ENCODE measurements at places on chromosomes 5 and 9. TPM values are rescaled to one million over a fixed set of nuclear protein-coding genes. Genes with fewer than 3 reads are reported as not detected.

DNA sequence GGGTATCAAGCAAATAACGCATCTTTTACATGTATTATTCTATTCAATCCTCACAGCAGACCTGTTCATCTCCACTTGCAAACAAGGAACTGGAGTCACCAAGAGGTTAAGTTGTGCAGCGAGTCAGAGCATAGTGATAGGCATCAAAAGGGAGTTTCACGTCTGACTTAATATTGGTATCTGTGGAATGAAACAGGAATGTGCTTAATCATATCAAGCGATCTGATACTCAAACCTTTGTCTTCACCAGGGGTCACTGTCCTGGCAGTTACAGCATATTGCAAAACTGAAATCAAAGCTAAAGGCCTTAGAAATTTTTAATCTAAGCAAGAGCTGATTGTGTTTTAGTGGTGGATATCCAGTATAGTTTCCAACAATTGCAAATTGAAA is 271.6 kb downstream of the PLK2 start:
- no peak for DNase-seq

DNA sequence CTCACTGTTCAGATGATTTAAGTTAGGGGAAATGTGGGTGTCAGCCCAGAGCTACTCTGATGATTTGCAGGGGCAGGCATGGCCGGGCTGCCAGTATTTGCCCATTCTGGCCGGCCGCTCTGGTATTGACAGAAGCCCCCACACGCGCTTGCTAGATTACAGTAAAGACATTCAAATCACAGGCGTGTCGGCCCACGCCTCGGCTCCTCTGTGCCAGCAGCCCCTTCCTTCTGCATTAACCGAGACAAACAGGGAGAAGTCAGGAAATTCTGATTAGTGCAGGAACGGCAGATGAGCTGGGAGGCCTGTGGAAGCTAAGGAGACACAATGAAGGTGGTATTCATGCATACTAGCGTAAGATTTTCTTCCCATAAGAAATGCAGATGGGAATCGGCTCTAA is 113.3 kb downstream of the CRB2 start:
- DNase-seq = no peak

- DNase-seq = no peak
Observed at GRCh38 chr5:32726086-32726557, 15.0 kb downstream of the NPR3 start.

GRCh38 chr9:132809677-132810271 is 68.3 kb downstream of the AK8 start:
- DNase-seq = no peak

DNA sequence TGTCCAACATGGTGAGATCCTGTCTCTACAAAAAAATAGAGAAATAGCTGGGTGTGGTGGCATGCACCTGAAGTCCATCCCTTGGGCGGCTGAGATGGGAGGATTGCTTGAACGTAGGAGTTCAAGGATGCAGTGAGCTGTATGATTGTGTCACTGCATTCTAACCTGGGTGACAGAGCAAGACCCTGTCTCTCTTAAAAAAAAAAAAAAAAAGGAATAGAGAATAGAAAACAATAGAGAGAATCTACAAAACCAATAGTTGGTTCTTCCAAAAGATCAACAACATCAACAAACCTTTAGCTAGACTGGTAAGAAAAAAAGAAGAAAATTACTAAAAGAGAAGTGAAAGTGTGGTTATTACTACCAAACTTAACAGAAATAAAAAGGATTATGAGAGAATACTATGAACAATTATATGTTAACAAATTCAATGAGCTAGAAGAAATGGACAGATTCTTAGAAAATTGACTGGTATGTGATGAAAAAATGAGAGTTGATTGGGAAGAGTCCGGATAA is 8.1 kb upstream of the SLC38A9 start:
- DNase-seq = no peak

GRCh38 chr5:50559955-50560354 is 106.5 kb upstream of the PARP8 start:
- DNase-seq = no peak

GRCh38 chr5:3349704-3350565 is 245.7 kb upstream of the IRX1 start:
- no peak for DNase-seq

- DNase-seq = no peak
Observed at GRCh38 chr5:97600486-97600885, 417.4 kb upstream of the RIOK2 start.

DNA sequence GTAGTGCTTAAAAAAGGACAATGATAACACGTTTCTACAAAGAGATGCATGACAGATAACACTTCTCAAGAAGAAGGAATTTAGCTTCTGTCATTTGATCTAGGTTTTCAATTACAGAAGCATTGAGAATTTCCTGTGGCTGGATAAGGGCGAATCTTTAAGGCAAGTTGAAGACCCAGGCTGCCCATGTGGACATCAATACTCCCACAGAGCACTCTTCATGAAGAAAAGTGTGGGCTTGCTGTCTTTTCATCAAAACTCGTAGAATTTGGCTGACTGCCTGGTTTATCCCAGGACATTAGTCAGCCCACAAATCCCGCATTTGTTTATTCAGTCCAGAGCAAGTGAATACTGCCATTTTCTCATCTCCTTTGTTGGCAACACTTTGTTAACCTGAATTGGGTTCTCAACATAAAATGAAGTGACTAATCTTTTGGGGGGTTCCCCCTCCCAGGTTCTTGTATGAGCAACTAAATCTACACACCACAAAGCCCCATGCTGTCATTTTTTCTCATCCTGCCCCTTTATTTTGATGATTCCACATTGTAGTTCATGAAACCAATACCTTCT is 43.4 kb upstream of the CDKN2B start:
- no peak for DNase-seq

DNA sequence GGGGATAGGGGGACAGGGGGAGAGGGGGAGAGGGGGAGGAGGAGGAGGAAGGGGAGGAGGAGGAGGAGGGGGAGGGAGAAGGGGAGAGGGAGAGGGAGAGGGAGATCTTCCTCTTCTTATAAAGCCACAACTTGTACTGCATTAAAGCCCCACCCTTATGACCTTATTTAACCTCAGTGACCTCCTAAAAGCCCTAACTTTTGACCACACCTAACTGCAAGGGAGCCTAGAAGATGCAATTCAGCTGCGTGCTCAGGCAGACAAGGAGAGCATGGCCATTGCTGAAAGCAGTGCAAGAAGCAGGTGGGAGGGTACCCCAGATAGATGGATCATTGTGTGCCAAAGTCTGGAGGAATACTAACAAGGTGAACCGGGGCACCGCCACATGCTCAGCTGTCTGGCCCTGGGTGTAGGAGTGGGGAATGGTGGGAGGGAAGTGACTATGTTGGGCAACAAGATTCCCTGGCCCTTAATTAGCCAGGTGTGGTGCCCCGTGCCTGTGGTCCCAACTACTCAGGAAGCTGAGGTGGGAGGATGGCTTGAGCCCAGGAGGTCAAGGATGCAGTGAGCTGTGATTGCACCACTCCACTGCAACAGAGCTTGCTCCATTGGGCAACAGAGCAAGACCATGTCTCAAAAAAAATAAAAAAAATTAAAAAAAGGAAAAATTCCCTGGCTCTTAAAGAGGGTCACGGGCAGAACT is 125.4 kb upstream of the BOD1 start:
- DNase-seq = no peak

- DNase-seq = no peak
Observed at GRCh38 chr5:111068213-111068612, 3.3 kb upstream of the TSLP start.

DNA sequence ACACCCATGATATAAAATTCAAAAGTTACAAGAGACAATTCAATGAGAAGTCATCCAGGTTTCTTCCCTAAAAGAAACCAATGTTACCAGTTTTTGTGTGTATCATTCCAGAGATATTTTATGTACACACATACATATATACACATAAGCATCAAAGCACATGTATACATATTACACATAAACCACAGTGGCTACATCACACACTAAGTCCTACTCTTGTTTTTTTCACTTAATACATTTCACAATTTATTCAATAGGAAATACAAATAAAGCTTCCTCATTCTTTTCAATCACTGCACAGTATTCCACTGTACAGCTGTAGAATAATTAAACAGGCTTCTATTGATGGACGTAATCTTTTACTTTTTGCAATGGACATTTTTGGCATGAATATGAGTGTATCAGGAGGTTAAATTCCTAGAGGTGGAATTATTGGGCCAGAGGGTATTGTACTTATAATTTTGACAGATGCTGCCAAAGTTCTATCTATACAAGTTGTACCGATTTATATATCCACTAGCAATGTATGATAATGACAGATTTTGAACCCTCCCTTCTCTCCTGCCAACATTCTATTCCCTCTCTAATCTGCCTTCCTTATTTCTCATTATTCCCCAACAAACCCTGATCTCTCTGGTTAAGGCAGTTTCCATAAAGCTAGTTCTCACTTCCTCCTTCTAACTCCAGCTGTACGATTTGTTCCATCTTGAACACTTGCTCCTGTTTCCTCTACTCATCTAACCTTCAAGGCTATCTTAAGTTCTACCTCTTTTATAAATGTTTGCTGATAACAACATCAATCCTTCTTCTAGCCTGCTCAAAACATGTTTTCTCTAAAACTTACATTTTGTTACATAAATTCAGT is 35.2 kb downstream of the MRPS27 start:
- no peak for DNase-seq

DNA sequence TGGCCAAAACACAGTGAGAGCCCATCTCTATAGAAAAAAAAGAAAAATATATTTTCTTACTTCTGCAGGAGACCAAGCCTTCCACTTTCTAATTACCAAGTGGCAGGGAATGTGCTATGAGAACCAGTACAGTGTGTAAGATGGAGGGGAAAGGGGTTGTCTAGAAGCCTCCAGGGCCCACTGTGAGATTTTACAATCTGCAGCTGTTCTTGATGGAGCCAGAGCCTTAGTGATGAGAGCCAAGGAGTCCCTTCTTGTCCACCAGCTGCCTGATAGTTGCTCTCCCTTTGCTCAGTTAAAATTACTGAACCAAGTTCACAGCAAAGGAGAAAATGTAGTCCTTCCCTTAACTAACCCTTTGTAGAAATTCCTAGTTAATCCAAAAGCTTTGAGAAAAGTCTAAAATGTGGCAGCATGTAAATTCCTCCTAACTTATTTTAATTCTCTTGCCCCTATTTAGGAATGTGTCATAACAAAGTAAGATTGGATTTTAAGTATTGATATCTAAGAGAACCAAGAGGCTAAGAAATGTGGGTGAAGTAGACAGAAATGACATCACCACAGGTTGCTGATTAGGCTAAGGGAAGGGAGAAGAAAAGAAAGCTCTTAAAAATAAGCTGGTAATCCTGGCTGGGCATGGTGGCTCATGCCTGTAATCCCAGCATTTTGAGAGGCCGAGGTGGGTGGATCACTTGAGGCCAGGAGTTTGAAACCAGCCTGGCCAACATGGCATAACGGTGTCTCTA is 19.3 kb downstream of the SRP19 start:
- DNase-seq = no peak

- no peak for DNase-seq
Observed at GRCh38 chr9:124342776-124343485, 72.3 kb downstream of the PSMB7 start.

DNA sequence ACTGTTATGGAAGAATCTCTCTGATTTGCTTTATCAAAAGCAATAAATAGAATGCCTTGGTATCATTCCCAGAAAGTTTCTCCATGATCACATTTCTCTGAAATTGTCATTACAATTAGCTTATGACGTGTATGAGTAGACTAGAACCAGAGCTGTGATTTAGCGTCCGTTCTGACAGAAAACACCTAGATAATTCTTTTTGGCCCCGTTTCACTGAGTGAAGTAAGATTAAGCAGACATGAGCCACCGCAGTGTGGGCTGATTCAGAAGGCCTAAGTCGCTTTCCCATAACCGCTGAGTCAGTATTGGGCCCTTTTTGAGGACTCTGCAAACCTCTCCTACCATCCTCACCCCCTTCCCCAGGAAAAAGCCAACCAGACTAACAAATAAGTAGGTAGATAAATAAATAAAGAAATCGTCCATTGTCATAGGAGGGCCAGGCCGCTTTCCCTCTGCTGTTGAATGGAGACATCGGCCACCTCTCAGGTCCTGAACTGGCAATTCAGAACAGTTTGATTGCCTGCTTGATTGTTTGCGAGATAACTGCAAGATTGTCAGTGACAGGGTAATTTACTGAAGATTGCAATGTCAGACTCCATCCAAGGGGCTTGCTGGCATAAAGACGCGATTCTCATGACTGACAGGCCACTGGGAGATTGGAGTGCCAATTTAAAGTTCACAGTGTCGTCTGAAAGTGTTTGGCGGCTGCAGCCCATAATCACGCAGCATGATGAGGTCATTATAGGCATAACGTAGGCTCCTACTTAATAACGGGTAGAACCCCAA is 105.0 kb upstream of the WWC1 start:
- DNase-seq = no peak

GRCh38 chr5:58439094-58439644 is 20.7 kb downstream of the PLK2 start:
- DNase-seq = no peak

DNA sequence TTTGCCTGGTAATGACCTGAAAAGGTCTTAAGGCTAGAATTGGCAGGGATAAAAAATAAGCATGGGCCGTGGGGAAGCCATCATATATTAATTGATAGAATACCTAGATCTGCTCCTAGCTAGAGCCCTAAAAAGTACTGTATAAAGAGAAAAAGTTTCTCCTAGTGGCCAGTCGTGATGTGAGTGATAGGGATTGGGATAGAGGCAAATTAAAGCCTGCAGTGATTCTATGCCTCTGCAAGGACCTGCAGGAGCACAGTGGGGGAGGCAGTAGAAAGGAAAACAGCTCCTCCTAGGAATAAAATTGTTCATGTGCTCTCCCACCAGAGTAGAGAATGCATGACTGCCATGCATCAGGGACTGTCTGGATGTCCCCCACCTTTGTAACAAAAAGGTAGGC is 56.2 kb upstream of the FTMT start:
- DNase-seq = no peak

DNA sequence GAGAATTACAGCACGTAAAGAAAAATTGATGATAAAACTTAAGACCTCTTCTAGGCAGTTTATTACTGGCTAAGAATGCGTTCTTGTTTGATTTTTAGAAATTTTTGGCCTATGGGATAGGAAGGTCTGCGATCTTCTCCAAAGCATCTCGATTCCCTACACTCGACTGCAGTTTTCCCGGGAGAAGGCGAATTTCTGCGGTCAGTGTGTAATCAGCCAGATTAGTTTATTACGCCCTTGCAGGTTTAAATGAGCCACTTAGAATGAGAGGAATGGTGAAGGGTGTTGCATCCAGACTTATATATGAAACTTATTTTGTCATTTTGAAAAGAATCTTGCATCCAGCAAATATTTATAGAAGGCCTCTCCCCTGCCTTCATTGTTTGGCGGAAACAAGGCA is 1.2 kb downstream of the MTAP start:
- no peak for DNase-seq

- DNase-seq = no peak
Observed at GRCh38 chr5:59333416-59333815, 560.1 kb downstream of the PDE4D start.

OTULINL gene
- total RNA-seq = 14.9 TPM

ZNF300 gene
- 7.7 TPM for total RNA-seq

TMOD1 gene
- total RNA-seq = 0.42 TPM

IL5 gene
- total RNA-seq = not detected

PKN3 gene
- total RNA-seq = 3.8 TPM

C9 gene
- total RNA-seq = 0.19 TPM

Data from thymus (tissue), 14 donors.